ENCODE measurements at places on chromosomes 16 and 17.

- DNase-seq = peak; percentile 50
These were observed 49.3 kb downstream of the CMIP start for GRCh38 chr16:81493755-81494433.

DNA sequence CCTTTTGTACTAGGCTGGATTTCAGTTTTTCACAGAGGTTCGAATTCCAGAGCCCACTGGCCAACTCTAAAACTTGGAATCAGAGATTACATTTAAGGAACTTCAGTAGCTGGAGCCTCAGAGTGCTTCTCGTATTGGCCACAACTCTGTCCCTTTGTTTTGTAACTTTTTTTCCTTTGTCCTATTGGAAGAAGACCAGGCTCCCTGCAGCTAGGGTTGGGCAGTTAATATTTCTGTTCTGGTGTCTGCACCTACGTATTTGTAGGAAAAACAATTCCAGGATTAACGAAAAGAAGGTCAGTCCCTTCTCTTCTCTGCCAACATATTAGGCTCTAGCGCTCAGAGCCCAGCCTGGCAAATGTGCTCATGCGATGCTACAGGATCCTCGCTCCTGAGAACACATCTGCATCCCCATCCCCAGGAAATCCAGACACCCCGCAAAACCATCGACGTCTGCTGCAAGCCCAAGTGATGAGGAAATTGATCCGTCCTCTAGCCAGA is 1.9 kb downstream of the CDH11 start:
- DNase-seq = no peak

DNA sequence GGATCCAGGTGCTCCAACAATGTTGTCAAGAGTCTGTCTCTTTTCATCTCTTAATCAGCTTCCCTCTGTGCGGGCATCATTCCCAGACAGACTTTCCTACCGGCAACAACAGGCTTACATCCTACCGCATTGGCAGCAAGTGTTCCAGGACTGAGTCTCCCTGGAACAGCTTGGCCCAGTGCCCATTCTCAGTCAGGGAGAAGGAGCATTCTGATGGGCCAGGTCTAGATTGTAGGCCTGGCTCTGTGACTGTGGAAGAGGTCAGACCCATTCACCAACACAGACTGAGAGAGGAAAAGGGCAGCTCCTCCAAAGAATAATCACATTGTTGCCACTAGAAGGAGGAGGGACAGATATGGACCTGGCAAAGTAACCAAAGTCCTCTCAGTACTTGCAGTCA is 68.1 kb upstream of the TMEM132E start:
- DNase-seq = no peak

GRCh38 chr17:58507123-58507634 is 7.3 kb downstream of the MTMR4 start:
- DNase-seq = no peak

DNA sequence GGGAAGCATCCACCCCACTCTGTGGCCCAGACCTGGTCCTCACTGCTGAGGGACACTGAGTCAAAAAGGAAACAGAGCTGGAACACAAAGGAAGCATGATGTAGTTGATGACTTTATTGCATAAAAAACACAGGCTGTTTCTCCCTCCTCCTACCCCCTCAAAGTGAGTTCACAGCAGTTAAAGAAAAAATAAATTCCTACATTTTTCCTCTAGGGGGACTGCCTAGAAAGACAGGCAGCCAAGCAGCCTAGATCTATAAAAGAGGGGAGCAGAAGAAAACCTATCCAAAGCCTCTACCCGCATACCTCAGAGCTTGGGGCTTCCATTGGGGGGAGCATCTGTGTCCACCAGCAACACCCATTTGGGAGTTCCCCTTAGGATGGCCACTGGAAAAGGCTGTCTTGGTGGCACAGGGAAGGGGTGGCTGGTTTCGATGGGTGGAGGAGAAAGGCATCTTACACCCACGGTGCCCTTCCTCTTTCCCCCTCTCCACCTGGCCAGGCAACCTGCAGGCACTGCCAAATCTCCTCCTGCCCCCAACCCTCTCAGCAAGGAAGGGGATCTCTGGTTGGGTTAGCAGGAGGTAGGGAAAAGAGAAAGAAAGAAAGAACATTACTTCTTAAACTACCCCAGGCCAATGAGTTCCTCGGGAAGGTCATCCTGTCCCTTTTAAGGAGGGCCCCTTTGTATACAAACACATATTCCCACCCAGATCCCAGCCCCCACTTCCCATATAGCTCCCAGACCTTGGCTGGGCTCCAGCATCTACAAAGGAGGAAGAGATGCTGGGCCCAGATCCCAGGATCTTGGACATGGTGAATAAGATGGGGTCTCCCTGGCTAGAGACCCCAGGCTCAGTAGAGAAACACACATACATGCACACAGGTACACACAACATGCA is 4.0 kb upstream of the SCRN2 start:
- DNase-seq = no peak

DNA sequence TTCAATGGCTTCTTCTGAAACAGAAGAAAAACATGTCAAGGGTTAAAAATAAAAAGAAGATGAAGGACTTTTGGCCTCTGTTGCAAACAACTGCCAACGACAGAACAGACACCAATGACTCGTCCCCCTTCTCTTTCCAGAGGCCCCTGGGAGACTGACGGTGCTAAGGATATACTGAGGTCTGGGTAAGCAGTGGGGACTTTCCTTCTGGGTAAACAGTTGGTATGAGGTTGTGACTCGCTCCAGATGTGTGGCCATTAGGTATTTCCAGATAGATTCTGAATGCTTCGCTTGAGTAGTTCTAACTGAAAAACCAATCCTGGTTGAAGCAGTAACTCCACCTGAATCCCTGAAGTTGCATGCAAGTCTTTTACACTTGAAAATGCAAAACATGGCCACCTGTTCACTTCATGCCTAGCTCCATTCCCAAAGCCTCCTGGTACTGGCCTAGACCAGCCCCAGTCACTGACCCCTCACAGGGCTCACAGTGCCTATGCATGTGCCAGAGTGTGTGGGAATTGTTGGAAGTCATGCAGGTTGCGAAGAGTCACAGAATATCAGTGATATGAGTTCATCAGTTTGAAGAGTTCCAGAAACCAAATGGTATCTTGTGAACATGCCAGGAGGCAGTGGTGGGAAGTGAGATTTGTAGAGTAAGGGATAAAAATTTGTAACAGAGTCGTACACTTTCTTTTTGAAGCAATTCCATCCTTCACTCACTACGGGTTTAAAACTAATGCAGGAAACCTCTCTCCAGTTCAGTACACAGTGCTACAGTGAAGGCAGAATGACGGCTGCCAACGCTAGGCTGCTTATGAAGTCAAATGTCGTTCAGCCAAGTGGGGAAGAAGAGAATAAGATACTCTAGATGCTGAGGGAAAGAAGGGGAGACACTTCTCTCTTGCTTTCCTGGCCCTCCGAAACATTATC is 217.8 kb downstream of the ZFHX3 start:
- no peak for DNase-seq

- DNase-seq = no peak
These were observed 53.4 kb downstream of the MEOX1 start for GRCh38 chr17:43608313-43608712.

- DNase-seq = no peak
These were observed 6.3 kb upstream of the CBX4 start for GRCh38 chr17:79845601-79845949.

DNA sequence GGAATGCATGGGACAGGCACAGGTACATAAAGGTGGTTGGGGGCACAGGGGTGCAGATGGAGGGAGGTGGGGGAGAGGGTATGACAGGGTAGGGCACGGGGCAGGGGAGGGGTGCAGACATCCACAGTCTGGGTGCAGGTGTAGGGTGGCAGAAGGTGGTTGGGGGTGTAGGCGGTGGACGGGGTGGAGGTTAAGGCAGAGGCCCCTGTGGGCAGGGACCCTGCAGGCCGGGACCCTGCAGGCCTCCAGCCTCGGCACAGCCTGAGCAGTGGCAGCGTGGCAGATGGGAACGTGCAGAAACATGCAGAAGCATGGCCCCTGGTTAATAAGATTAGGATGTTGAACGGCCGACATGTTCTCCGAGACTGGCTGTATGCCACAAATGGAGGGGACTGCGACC is 115.2 kb downstream of the RBFOX3 start:
- DNase-seq = no peak

- DNase-seq = no peak
These were observed 9.2 kb upstream of the PRKCB start for GRCh38 chr16:23826528-23827045.

DNA sequence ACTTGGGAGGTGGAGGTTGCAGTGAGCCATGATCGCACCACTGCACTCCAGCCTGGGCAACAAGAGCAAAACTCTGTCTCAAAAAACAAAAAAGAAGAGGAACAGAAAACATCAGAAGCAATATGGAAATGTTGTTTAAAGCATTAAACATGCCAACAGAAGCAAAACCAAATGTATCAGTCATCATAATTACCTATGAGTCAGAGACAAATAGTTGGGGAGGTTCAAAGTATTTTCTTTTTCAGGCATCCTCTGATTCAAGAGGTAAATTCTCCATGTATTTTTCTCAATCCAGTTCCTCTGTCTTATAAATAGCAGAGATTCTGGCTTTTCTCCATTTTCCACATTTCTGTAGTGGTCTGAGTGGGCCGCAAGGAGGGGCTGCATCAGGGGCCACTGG is 2.1 kb upstream of the TM4SF5 start:
- DNase-seq = no peak

- no peak for DNase-seq
These were observed 1.0 kb upstream of the TMEM235 start for GRCh38 chr17:78230252-78230962.

DNA sequence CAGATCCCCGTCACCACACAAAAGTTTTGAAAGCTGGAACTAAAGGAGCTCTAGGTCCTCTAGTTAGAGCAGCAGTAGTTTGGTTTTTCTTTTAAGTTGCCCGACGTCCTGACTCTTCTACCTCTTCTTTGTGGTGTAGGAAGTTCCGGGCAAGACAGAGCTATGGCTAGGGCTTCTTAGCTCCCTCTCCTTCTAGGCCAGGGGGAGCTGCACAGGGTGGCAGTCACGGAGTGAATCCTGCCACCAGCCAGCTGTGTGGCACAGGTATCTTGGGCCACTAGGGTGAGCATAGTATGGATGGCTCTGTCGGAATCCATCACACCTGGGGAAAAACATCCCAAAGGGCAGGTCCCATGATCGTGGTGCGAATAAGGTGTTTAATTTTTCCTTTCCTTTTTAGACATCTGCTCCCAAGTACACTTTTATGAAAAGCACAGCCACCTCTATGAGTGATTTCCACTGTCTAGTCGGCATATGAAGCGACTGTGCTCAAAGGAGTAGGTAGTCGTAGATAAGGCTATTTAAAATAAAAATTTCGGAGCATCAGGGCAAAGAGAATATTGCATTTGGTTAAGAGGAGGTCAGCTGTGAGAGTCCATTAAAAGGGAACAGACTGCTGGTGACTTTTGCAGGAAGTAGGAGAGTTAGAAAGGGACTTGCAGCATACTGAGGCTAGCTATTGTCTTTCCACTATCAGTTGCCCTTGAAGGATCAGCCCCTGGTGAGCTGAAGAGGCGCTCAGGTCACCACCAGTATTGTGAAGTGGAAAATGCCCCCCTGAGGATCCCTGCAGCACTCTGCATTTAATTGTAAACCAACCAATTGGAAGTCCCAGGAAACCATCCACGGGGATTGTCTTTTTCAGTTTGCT is 2.1 kb downstream of the PRKCA start:
- no peak for DNase-seq

DNA sequence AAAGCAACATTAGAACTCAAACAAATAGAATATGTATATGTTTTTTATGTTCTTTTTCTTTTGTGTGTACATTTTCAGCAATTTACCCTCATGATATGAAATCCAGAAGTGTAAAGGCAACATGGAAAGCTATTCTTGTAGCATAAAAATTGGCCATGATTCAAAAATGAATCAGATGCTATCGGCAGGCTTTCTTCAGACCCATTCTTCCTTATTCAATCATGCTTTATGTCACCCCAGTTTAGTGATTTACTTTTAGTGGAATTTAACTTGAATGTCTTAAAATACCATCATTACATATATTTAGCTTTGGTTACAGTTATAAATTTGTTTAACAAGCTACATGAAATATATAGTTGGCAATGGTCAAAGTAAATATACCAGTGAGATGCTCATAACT is 21.4 kb upstream of the SMIM36 start:
- no peak for DNase-seq

DNA sequence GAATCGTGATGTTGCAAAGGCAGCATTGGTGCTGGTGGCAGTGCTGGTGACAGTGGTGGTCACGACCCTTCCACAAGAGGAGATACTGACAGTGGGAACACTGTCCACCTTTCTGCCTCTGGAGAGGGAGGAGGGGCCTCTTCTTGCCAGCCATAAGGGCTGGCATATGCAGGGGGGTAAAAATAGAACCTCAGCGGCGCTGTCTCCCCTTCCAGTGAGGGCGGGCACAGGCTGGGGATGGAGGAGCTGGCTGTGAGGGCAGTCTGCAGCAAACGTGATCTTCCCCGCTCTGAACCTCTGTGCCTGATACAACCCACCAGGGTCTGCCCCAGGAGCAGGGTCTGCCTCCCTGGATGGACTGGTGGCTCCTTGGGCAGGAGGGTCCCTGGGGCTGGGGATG is 3.4 kb downstream of the RAP1GAP2 start:
- no peak for DNase-seq

- DNase-seq = no peak
These were observed 1224.6 kb downstream of the CDH8 start for GRCh38 chr16:60811657-60812056.

- no peak for DNase-seq
These were observed 8.4 kb downstream of the FAAP100 start for GRCh38 chr17:81543756-81544155.

DNA sequence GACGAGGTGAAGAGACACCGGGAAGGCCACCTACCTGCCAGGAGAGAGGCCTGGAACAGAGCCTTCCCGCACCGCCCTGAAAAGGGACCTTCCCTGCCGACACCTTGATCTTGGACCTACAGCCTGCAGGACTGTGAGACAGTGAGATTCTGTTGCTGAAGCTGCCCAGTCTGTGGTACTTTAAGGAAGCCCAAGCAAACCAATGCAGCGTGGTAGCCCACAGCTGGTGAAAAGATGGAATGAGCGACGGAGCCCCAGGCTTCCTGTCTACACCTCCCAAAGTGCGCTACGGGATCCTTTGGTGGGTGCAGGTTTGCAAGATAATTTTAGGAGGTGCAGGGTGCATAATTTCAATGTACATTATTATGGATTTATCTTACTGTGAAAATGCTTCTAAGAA is 33.9 kb downstream of the TNFRSF13B start:
- no peak for DNase-seq

GRCh38 chr16:3223913-3224515 is 10.9 kb downstream of the ZNF200 start:
- DNase-seq = no peak

- DNase-seq = peak; percentile 44
These were observed 37.2 kb upstream of the RGS9 start for GRCh38 chr17:65099941-65100315.

GRCh38 chr16:1378804-1379303 is 27.1 kb downstream of the GNPTG start:
- DNase-seq = peak; percentile 45

GRCh38 chr16:73480381-73480780 is 432.5 kb upstream of the ZFHX3 start:
- no peak for DNase-seq

- DNase-seq = no peak
These were observed 87.7 kb downstream of the CDYL2 start for GRCh38 chr16:80716564-80717139.
